ENCODE measurements at places on chromosomes 2 and 18.

- DNase-seq = no peak
Observed at GRCh38 chr2:177639262-177639914, 246.8 kb downstream of the AGPS start.

DNA sequence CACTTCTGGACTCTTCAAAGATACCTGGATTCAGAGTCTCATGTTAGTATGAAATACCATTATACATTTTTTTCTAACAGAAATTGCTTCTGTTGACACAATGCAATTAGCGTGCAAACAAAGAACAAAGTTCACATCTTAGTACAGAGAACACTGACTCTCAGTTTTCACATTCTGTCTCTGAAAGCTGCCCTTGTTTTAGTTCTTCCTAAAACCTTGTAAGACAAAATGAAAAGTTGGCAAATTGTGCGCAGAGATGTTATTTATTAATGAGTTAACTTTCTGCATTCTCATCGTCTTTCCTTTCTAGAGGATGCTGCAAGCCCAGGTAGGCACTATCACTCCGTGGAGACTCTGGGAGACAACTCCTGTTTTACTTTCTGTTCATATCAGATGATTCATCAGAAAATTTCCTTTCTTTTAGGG is 377.3 kb upstream of the POU3F3 start:
- no peak for DNase-seq

- no peak for DNase-seq
Observed at GRCh38 chr2:149167941-149168340, 129.4 kb downstream of the LYPD6B start.

DNA sequence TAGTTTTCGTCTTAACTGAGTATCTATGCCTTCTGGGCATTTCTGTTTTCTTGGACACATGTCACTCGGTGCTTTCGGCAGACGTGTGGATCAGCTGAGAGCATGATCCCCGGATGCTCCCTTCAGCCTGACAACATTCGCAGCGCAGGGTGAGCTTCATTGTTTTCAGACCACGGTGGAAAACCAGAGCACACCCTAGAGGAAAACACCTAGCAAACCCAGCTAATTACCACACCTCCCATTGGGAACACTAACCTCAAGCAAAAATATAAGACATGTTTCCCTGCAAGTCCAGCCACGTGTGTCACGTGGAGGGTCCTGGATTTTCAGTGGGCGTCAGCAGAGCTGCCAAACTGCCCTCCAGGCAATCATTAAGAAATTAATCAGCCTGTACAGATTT is 31.0 kb downstream of the ANKRD29 start:
- DNase-seq = no peak

GRCh38 chr2:72338076-72338475 is 190.4 kb upstream of the CYP26B1 start:
- DNase-seq = no peak

- DNase-seq = no peak
Observed at GRCh38 chr2:233359823-233360222, 5.5 kb downstream of the DGKD start.

DNA sequence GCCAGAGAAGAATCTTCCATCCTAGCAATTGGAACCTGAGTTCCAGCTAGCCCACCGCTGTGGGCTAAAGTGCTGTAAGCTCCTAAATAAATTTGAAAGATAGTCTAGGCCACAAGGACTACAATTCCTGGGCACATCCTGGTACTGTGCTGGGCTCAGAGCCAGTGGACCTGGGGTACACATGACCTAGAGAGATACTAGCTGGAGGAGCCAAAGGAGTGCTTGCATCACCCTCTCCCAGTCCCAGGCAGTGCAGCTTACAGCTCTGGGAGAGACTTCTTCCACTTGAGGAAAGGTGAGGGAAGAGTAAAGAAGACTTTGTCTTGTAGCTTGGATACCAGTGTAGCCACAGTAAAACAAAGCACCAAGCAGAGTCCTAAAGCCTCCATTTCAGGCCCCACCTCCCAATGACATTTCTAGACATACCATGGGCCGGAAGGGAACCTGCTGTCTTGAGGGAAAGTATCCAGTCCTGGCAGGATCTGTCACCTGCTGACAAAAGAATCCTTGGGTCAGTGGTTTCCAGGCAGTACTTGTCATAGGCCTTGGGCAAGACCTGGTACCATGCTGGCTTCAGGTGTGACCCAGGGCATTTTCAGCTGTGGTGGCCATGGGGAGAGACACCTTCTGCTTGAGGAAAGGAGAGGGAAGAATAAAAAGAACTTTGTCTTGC is 89.5 kb downstream of the TMEM185B start:
- no peak for DNase-seq

DNA sequence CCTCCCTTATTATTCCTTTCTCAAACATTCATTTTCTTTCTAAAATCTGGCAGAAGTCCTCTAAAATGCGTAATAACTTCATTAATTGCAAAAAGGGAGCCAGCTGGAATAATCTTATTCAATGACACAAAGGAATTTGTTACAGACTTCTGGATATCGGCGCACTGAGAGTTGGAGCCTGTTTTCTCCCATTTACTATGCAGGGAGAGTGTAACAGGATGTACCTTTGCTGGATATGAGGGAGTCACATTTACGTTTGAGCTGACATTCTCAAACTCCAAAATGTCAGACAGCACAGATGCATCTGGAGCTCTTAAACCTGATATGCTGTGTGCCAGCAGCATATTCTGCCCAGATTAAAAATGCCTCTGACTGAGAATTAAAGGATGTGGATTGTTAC is 275.3 kb downstream of the TMX3 start:
- no peak for DNase-seq

DNA sequence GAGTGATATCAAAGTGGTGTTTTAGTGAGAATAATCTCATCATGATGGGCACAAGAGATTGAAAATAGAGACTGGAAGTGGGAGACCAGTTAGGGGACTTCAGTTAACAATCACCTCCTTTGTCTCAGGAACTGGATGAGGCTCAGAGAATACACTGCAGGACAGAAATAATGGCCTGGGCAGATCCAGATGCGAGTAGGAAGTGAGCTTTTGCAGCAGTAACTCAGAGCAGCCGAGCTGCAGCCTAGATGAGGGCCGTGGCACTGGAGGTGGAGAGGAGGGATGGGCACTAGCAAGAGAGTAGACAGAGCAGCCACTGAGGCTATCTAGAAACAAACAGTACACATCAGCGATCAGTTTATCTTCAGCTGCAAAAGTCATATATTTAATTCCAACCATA is 48.6 kb downstream of the CYB5A start:
- DNase-seq = no peak

- DNase-seq = no peak
Observed at GRCh38 chr2:47346107-47346506, 56.8 kb upstream of the MSH2 start.

DNA sequence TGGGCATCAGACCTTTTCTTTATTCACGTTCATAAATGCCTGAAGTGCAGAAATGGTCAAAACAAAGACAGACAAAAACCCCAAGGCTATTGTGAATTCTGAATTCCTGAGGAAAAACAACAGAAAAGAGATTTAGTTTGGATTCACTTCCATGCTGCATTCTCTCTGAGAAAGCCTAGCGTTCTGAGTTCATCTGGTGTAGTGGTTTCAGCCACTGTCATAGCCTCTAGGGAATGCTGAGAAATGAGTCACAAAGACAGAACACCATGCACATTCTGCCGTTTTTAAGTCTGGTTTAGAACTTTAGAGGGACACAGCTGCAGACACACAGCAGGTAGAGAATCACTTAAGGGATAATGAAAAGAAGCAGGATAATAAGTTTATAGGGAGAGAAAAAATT is 93.8 kb downstream of the LRP1B start:
- peak; percentile 4 for DNase-seq

- peak; percentile 20 for DNase-seq
Observed at GRCh38 chr2:204984518-204984917, 439.2 kb downstream of the PARD3B start.

GRCh38 chr2:174048243-174048642 is 83.1 kb upstream of the SP3 start:
- DNase-seq = no peak

DNA sequence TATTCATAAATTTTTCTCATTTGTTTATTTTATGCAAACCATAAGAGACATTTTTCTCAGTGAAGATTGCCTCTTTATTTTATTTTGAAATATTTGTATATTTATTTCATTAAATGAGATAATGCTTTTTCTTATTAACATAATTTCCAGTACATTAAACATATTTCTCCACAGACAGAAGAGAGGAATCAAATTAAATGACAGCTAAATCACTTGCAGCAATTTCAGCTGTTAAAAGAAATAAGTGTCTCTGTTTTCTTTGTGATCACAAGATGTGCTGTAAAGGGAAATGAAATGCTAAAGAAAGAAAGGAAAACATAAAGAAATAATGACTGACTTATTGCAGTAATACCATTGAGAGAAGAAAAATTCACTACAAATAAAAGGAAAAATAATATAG is 414.0 kb upstream of the FANCL start:
- DNase-seq = no peak

GRCh38 chr2:196242131-196242620 is 70.8 kb upstream of the STK17B start:
- no peak for DNase-seq

DNA sequence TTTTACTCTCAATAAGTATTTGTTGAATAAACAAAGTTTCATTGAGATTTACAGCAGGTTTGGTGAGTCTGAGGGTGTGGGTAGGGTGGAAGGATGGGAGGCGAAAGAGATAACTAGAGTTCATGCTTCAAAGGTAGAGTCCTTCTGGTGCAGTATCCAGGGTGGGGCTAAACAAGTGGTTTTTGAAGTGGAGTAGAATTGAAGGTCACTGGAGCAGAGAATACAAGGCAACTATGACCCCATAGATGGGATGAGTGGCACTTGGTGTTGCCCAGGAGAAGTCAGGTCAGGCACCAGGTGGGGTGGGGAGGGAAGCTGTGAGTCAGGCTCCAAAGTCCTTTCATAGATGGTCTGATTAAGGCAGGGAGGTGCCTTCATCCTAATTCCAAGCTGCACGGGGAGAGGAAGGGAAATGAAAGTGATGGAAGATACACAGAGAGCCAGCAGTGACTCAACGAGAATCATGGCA is 6.6 kb upstream of the CAB39 start:
- DNase-seq = no peak

DNA sequence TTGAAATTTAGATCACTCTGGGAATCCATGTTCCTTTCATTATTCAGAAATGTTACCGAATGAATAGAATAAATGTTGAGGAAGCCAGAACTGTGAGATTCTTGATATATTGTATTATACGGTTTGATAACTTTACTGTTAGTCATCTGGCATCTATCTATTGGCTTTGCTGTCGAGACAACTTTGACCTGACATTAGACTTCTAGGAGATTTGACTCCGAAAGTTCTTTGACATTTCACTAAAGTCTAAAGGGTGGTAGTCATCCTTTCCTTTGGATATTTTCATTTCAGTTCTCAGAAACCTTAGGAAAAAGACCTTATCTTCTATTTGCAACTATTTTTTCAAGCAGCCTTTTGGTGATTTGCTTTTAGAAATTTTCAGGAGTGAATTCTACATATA is 1.9 kb downstream of the BMPR2 start:
- no peak for DNase-seq

DNA sequence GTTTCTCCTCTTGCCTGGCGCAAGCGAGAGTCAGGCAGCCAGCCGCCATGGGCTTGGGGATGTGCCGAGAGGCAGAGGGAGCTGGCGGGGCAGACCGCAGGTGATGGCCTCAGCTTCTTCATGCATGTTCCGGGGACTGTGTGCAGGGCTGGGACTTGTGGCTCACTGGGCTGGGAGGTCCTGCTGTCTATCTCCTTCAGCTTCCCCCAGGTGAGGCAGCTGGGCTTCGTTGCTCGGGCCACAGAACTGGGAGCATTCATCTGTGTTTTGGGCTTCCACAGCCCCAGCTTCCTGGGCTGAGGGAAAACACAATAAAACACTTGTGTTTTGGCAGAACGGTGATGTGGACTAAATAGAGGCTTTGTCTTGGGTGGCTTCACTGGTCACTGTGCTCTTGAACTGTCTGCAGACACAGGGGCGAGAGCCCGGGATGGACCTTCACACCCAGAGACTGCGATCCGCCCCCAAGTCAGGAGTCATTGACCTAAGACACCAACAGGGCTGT is 93.5 kb downstream of the DYSF start:
- DNase-seq = no peak
